ENCODE measurements at places on chromosomes 5 and 9. TPM values are rescaled to one million over a fixed set of nuclear protein-coding genes. Genes with fewer than 3 reads are reported as not detected.

Gene MORN5
- not detected for total RNA-seq

DNA sequence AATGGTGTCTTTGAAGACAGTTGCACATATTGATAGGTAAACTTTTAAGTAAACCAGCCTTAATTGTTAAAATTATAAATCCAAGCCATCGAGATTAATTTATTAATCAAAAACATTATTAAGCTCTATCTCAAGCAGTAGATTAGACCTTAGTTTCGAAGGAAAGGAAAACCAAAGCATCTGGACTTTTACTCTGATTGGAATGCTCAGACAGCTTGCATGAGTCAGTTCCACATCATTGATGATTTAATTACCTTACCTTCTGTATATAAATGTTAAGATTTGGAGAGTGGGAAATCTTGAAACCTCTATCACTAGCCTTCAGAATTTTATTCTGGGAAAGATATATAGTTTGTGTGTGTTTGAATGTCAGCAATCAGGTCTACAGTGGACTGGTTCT, 23.9 kb downstream of the DCP2 start:
- H3K4me1 ChIP-seq: no peaks in the 10 kb centered on the region
- H3K36me3 ChIP-seq: peaks cover 10% of the 10 kb centered on the region
- H3K27me3 ChIP-seq: no peaks in the 10 kb centered on the region
- H3K27ac ChIP-seq: no peak overlapping the region
- DNase-seq: no peak
- no peak overlapping the region for H3K4me3 ChIP-seq

- no peaks in the 10 kb centered on the region for H3K27me3 ChIP-seq
- H3K27ac ChIP-seq: no peak overlapping the region
- H3K4me1 ChIP-seq: no peaks in the 10 kb centered on the region
- H3K36me3 ChIP-seq: no peaks in the 10 kb centered on the region
- no peak for DNase-seq
Measured at GRCh38 chr9:108416324-108416723, 439.5 kb downstream of the ACTL7B start.

DNA sequence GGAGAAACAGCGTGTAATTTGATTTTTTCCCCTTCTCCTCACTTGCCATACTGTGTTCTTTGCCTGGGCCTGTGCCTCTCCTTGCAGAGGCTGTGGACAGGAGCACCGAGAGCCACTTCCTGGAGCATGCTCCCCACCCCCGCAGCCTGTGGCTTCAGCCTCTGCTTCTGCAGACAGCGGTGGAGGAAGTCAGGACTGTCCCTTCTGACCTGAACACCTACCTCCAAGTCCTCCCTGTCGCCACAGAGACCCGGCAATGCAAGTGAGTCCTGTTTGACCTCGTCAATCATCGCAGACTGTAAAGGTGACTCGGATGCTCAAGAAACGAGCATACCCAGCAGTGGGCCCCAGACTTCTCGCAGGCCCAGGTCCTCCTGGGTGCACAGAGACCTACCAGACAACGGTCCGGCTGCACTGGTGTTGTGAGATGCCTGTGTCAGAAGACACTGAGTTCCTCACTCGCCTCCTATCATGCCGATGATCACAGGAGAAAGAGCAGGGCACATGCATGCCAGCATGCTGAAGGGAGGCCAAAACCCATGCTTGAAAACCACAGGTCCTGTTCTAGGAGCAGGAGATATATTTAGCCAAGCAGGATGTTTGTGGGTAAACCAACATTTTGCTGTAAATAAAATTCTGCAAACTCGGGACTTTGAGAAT, 198.8 kb downstream of the AUH start:
- H3K27ac ChIP-seq: no peak overlapping the region
- H3K4me3 ChIP-seq: no peak overlapping the region
- H3K4me1 ChIP-seq: no peaks in the 10 kb centered on the region
- no peaks in the 10 kb centered on the region for H3K36me3 ChIP-seq
- DNase-seq: no peak
- no peaks in the 10 kb centered on the region for H3K27me3 ChIP-seq

Gene PCDHGB4
- total RNA-seq: 5.3 TPM

DNA sequence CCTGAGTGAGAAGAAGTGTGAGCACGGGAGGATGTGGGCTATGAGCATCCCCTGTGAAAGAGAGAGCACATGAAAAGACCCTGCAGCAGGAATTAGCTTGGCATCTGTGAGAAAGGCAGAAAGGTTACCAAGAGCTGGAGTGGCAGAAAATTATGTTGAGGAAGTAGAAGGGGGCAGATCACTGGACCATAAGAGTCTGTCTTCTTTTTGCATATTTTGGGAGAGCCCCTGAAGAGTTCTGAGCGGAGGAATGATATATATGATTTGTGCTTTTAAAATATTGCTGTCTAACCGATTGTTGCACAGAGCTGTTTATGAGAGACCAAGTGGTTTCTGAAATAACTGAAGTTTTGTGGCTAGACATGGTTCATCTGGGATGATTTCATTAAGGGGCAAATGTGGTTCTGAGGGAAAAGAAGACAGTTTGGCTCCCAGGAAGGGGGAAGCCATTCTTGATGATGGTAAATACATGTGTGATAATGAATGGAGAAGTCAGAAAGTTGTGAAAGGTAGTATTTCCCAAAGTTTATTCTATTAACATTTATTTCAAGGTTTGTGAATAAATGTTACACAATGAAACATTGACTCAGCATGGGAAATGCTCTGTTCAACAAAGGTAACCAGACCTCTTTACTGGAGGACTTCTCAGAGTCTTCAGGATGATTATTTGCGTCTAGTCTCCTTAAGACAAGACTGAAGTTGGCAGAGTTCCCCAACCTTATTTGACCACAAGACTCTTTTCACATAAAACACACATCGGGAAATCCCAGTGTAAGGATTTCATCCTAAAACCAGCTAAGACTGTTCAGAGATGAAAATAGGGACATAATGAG, 31.5 kb upstream of the ADRB2 start:
- H3K36me3 ChIP-seq: no peaks in the 10 kb centered on the region
- no peak overlapping the region for H3K27ac ChIP-seq
- H3K27me3 ChIP-seq: no peaks in the 10 kb centered on the region
- no peak for DNase-seq

- no peaks in the 10 kb centered on the region for H3K27me3 ChIP-seq
- DNase-seq: no peak
- no peaks in the 10 kb centered on the region for H3K36me3 ChIP-seq
- no peak overlapping the region for H3K4me3 ChIP-seq
- H3K27ac ChIP-seq: peak overlapping the region; percentile 38
Measured at GRCh38 chr5:99460701-99461100, 531.9 kb upstream of the CHD1 start.

- no peaks in the 10 kb centered on the region for H3K27me3 ChIP-seq
- no peak overlapping the region for H3K27ac ChIP-seq
- DNase-seq: no peak
- no peaks in the 10 kb centered on the region for H3K4me1 ChIP-seq
- peaks cover 5% of the 10 kb centered on the region for H3K36me3 ChIP-seq
Measured at GRCh38 chr5:78162253-78162862, 132.1 kb downstream of the AP3B1 start.

Gene MVB12B
- 9.9 TPM for total RNA-seq

Gene TOR2A
- total RNA-seq: 16.7 TPM

Gene SMIM3
- total RNA-seq: 47.9 TPM

Gene FOXD4L6
- total RNA-seq: 0.15 TPM

Gene TRIM36
- 7.2 TPM for total RNA-seq

- no peaks in the 10 kb centered on the region for H3K4me1 ChIP-seq
- H3K4me3 ChIP-seq: no peak overlapping the region
- DNase-seq: no peak
- no peak overlapping the region for H3K27ac ChIP-seq
- H3K36me3 ChIP-seq: peaks cover 7% of the 10 kb centered on the region
Measured at GRCh38 chr5:138901716-138902115, 26.6 kb upstream of the LRRTM2 start.

GRCh38 chr5:82850393-82850792, 226.8 kb downstream of the TMEM167A start:
- no peak overlapping the region for H3K27ac ChIP-seq
- H3K36me3 ChIP-seq: no peaks in the 10 kb centered on the region
- no peaks in the 10 kb centered on the region for H3K4me1 ChIP-seq
- no peaks in the 10 kb centered on the region for H3K27me3 ChIP-seq

Gene PHAX
- 54.7 TPM for total RNA-seq

DNA sequence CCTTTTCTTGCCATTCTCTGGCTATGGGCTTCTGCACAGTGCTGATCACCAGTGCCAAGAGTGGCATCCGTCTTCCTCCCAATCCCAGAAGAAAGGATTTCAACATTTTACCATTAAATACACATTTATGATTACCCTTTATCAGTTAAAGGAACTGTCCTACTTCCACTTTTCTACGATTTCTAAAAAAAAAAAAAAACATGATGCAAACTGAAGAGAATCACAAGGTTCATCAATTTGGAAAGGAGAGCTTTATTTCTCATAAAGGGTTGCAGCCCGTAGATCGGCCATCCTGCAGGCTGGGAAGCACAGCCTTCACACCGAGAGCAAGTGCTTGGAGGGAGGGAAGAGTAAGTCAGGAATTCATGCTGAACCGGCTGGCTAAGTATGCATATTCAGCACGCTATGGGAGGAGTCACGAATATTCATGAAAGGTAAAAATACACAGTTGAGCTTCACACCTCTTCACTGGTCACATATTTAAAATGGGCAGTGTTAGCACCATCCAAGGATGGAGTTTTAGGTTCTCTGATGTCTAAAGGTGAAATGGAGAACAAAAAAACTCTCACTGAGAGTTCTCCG, 52.5 kb upstream of the SEMA4D start:
- H3K36me3 ChIP-seq: no peaks in the 10 kb centered on the region
- no peak for DNase-seq
- no peak overlapping the region for H3K4me3 ChIP-seq
- no peaks in the 10 kb centered on the region for H3K27me3 ChIP-seq

GRCh38 chr9:120928483-120929228, 2.1 kb upstream of the TRAF1 start:
- DNase-seq: peak; percentile 66
- no peaks in the 10 kb centered on the region for H3K27me3 ChIP-seq
- peaks cover 3% of the 10 kb centered on the region for H3K4me1 ChIP-seq
- H3K27ac ChIP-seq: peak overlapping the region; percentile 85
- peak overlapping the region; percentile 79 for H3K4me3 ChIP-seq

All from breast epithelium (tissue), 4 donors.